ENCODE measurements at places on chromosomes 5 and 9. TPM values are rescaled to one million over a fixed set of nuclear protein-coding genes. Genes with fewer than 3 reads are reported as not detected.

DNA sequence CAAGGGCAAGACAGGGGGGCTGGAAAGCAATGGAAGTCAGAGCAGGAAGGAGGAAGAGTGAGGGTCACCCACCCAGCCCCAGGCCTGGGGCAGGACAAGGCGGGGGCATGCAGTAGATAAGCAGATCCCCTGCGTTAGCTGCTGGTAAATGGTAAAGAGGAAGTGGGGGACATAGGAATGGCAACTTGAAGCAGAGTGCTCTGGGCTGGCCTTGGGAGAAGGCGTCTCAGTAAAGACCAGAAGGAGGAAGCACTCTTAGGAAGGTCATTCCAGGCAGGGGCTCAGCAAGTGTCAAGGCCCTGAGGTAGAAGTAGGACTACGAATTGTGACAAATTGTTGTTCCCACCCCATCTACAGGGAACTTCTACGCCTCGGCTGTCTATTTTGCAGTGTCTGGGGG is 15.1 kb downstream of the TCOF1 start:
- no peak for DNase-seq

GRCh38 chr5:113230711-113231652 is 203.8 kb downstream of the TSSK1B start:
- DNase-seq, result no peak

- DNase-seq, result no peak
These were observed 213.0 kb upstream of the TARS1 start for GRCh38 chr5:33227746-33228145.

DNA sequence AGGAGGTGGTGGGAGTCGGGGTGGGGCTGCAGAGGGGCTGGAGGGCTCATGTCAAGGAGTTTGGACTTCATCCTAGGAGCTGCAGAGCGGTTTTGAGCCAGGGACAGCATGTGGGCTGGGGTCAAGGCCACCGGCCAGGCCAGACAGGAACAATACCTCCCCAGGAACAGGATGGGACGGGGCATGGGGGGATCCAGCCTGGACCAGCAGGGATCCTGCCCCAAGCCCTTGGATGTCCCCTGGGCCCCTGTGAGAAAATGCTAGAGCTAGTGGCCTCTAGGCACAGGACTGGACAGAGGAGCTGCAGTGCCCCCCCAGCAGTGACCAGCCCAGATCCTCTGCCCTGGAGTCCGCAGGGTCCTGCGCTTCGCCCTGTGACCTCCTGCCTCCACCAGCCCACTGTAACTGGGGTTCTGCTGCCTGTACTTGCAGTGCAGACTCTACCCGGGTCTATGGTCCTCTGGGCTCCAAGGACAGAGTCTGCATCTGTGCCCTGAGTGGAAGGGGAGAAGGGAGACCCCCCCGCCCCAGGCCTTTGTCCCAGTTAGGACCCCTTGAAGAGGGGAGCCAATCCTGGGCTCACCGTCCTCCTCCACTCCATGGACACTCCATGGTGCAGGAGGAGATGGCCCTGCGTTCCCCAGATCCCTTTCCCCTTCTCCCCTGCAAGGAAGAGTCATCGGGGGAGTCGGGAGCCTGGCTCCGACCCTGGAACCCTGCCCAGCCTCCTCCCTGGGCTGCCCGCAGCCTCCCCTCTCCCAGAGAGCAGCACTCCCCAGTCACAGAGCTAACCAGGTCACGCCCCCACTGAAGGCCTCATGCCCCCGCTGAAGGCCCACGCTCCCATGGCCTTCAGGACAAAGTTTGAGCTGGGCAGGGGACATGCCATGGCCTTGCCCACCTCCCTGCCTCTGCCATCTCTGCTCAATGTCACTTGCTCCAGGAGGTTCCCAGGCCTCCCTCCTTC is 3.0 kb upstream of the MXD3 start:
- no peak for DNase-seq

The MPDZ gene
- total RNA-seq, result 43.6 TPM

GRCh38 chr9:75152416-75152815 is 64.1 kb downstream of the OSTF1 start:
- DNase-seq, result no peak
